Lower lobe of right lung (tissue), 2 donors: ENCODE measurements at places on chromosomes 12 and 14. TPM values are rescaled to one million over a fixed set of nuclear protein-coding genes. Genes with fewer than 3 reads are reported as not detected.

DEPDC4 gene
- total RNA-seq = 2.0 TPM

DNA sequence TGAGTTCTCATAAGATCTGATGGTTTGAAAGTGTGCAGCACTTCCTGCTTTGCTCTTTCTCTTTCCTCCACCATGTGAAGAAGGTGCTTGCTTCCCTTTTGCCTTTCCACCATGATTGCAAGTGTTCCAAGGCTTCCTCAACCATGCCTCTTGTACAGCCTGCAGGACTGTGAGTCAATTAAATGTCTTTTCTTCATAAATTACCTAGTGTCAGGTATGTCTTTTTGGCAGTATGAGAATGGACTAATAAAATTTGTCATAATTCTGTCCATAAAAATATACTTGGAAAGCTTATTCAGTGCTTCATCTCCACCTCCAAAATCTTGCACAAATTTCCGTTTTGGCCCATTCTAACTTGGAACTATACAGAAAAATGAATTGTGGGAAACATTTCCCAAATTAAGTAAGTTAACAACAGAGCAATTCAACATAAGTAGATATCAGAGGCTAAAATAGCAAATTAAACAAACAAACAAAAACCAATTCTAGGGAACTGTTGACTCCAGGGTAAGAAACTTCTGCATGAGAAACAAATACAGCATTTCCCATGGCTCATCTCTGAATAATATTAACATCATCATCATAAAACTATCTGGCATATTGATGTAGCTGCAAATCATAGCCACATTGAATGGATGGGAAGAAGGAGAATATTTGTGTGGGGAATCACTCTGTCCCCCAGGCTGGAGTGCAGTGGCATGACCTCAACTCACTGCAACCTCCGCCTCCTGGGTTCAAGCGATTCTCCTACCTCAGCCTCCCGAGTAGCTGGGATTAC is 459.5 kb upstream of the FAR2 start:
- DNase-seq = no peak

- DNase-seq = no peak
These were observed 44.3 kb downstream of the TEAD4 start for GRCh38 chr12:3003357-3003992.

DNA sequence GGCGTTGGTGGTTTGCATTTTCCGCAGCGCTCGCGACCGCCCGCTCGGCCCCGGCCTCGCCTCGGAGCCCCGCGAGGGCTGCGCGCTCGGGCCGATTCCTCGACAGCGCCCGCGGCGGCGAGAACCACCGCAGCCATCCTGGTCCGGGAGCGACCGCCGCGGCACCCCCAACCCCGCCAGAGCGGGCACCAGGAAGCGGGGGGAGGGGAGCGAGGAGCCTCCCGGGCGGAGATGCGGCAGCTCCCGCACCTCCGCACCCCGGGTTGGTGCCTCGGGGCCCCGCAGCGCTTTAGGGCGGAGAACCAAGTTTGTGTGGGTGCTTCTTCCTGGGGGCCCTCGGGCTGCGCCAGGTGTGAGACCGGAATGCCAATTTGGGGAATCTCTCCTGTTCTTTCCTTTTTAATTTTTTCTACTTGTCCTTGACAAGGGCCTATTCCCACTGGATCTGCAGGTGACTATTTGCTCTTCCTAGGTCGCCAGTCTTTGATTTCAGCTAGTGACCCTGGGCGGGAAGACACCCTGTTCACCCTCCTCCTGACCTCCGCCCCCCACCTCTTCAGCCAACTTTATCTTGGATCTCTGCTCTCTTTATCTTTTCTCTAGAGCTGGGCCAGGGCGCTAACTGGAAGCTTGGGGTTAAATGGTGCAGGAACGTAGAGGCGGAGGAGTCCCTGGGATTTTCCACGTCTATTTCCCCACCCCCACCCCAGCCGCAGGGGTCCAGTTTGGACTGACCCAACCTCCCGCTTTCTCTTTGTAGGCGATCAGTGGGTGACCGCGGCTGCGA is at the start of gene SOCS2:
Gene SOCS2 (plus strand): TSS at position 751 of the 787 bp plus-strand sequence. CDS start 223 bp downstream, outside the sequence.
- peak; percentile 55 for DNase-seq

- DNase-seq = no peak
These were observed 370.6 kb upstream of the PRICKLE1 start for GRCh38 chr12:42960087-42960527.

DNA sequence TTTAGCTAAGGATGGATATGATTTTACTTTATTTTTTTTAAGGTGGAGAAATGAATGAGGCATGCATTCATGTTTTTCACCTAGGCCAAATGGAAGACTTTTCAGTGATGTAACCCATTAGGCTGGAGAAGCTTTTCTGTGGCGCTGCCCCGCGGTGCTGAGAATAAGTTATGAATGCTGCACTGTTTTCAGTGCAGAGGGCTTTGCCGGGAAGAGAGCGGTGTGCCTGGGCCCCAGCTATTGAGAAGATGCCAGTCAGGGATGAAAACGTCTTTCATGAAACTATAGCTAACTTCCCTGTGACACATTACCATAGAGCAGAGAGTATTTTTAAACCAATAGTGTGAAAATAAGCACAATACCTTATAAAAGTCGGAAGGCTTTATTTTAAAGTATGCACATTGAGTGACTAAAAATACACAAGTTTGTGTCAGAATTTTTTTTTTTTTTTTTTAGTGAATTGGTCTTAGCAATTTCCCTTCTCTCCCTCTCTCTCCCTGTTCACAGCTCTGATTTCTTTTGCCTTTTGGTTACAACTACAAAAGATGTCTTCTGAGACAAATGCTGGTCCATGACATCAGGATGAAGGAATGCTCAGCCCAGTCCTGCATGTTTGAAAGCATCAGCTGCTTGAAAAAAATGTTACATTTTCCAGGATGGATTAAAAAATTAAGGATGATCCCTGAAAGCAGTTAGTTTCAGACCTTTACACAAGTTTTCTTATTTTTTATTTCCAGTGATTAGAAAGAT is 48.3 kb downstream of the NPAS3 start:
- DNase-seq = no peak

DNA sequence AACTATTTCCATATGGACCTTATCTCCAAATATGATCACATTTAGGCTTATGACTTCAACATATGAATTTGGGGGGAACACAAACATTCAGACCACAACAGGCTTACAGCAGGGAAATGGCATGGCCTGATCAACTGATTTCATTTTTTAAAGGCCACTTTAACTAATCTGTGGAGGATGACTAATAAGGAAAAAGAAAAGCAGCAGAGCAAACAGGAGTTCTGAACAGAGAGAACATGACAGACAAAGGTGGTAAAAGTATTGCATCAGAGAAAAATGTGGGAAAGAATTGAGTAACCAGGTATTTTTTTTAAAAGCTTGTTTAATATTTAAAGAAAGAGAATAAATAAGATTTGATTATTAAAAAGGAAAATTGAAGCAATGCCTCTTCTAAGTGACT is 366.1 kb upstream of the TMPO start:
- DNase-seq = no peak
